ENCODE measurements at places on chromosomes 6 and 20.

DNA sequence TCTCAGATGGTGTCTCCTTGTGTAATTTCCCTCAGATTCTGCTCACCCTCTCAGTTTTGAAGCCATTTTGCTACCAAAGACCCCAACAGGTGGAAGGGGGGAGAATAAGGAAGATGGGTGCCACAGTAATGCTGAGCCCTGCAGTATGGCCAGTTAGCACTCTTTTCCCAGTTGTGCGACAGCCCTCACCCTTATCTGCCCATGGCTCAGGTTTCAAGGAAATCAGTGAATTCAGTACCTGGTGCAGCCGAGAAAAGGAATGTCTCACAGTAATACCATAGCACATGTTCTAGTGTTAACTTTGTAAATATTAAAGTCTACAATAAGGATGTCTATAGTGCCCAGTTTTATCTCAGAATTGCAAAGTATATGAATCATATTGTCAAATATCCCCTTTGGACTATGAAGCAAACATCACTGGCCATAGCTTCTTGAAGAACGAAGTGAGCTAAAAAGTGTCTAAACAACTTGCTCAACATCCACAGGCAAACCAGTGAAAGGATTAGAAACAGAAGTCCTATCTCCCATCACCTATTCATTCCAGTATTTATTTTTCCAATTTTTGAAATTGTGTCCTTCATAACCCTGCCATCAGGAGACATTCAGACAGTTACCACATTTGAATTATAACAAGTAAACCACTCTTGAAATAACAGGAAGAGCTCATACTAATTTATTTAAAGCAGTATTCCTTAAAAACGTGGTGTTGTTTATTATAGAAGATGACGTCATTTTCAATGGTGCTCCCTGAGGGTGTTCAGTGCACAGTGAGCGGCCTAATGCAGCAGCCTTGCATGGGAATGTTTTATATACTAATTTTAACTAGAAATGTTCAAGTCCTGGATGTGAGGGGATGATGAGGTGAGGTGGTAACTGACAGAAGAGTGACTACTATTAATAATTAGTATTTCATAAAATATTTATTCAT lies 366.2 kb downstream of the TFAP2A start:
- DNase-seq: no peak

GRCh38 chr6:168858926-168859325 lies 394.7 kb downstream of the THBS2 start:
- DNase-seq: no peak

- no peak for DNase-seq
Measured at GRCh38 chr6:110687326-110687725, 127.9 kb downstream of the CDK19 start.

- no peak for DNase-seq
Measured at GRCh38 chr6:79184086-79184485, 50.4 kb downstream of the HMGN3 start.

DNA sequence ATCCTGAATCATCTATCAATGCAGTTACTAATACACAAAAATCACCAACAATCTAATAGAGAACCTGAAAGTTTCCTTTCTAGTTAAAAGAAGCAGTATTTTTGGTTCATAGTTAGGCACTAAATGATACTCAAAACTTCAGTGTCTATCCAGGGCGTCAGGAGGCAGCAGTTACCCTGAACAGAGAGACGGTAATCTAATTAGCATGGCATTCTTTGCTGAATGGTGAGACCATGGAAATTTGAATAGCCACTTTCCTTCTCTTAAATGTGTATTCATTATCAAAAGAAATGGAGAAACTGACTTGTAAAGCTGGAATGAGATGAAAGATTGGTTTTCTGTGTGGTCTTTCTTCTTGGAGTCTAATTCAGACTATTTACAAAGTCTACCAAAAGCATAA lies 146.6 kb upstream of the BMP5 start:
- no peak for DNase-seq

GRCh38 chr20:10560686-10561085 lies 113.1 kb downstream of the JAG1 start:
- DNase-seq: no peak

- DNase-seq: no peak
Measured at GRCh38 chr6:118903138-118903537, 9.2 kb downstream of the ASF1A start.

DNA sequence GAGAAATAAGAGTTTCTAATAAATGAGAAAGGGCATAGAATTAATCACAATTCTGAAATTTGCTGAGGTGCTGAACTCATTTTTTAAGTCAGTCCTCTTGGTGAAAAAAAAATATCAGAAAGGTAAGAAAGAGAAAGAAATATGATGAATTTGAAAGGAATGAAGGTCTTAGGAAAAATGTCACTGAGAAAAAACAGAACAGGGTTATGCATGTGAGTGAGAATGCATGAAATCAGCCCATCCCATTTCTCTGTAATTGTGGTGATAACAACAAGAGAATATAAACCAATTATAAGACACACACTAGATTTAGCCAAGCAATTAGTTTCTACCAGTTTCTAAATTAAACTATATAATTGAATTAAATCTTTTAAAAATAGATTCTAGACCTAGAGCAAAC lies 138.9 kb downstream of the TBX18 start:
- no peak for DNase-seq

DNA sequence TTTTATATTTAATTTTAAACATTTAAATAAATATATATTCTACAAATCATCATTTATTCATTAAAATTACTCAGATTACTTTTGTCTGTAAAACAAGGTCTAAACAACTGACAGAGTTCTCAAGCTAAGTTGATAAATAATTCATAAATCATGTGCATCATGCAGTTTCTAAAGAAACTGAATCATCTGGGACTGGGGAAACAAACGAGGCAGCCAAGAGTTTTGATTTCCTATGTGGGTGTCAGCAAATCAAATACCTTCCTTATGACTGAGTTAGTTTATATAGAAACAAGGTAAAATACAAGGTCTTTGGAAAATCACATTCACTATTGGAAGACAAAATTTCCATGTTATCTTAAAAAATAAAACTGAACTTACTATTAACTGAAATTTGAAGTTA lies 149.9 kb upstream of the BEND6 start:
- peak; percentile 48 for DNase-seq

DNA sequence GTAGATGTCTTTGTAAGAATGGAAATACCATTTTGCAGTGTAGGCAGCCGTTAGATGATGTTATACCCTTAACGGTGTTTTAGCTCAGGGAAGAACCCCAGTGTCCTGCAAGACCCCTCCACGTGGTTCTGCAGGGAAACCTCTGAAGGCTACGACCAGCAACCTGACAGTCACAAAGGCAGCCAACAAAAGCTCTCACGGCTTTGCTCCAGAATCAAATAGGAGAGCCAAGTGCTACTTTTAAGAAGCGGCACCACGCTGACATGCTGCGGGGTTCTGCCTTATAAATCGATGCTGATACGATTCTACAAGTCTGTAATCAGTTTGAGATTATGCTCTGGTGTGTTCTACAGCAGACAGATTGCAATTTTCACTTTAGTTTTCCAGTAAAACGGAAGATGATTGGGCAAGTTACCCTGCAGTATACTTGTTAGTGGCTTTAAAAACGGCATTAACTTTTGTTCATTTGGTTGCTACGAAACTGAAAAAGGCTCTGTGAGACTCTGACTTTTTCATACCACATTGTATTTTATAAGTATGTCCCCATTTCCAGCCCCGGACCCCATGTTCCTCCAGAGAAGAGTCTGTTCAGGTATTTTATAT lies 312.9 kb downstream of the SAMD5 start:
- DNase-seq: no peak

- DNase-seq: peak; percentile 21
Measured at GRCh38 chr6:15527838-15528617, 134.8 kb downstream of the DTNBP1 start.

GRCh38 chr6:138645976-138646640 lies 127.5 kb upstream of the CCDC28A start:
- DNase-seq: peak; percentile 7

DNA sequence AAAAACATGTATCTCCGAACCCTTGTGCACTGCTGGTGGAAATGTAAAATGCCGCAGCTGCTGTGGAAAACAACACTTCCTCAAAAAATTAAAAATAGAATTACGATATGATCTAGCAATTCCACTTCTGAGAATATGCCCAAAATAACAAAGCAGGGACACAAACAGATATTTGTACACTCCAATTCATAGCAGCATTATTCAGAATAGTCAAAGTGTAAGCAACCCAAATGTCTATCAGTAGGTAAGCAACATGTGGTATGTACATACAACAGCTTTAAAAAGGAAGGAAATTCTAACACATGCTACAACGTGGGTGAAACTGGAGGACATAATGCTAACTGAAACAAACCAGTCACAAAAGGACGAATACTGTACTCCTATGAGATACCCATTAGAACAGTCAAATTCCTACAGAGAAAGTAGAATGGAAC lies 5.7 kb upstream of the RAB5IF start:
- DNase-seq: no peak

- DNase-seq: no peak
Measured at GRCh38 chr6:129662406-129662766, 47.6 kb downstream of the ARHGAP18 start.

GRCh38 chr6:76876922-76877553 lies 586.3 kb downstream of the HTR1B start:
- no peak for DNase-seq

GRCh38 chr6:36248980-36249379 lies 20.9 kb upstream of the PNPLA1 start:
- DNase-seq: no peak

GRCh38 chr6:108502832-108503231 lies 57.9 kb upstream of the FOXO3 start:
- no peak for DNase-seq

DNA sequence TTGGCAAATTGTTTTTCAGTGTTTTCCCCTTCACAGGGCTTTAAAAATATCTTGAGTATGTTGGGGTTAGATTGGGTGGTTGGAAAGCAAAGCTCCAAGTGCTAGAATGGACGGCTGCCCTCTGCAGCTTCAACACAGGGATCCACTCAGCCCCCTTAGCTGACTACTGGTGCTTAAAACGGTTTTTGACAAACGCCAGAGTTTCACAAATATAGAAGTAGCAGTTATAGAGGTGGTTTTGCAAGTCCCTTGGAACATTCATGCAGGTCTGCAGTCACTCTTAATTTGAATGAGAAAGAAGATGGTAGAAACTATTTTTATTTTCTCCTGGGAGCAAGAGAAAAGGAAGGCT lies 175.9 kb downstream of the ARID1B start:
- no peak for DNase-seq

GRCh38 chr6:31652925-31653724 lies 664 bp upstream of the BAG6 start:
- DNase-seq: peak; percentile 90

- DNase-seq: peak; percentile 88
Measured at GRCh38 chr20:19889011-19889953, 127.9 kb upstream of the NAA20 start.

DNA sequence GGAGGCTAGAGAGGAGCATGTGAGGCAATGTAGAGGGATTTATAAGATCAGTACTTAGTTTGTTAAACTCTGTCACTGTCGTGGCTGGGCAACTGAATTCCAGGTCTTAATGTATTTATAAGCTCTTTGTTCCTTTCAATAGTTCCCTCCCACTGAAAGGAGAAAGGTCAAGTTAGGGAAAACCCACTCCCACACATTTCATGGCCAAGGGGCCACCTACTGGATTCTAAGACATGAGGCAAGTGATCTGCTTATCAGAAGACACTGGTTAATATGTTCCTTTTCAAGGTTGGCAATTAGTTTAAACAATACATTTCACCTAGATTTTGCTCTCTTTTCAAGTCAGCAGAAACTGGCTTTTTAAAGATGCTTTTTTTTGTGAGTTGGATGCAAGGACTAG lies 5.4 kb upstream of the GSTA5 start:
- no peak for DNase-seq

- no peak for DNase-seq
Measured at GRCh38 chr20:45020236-45020886, 54.0 kb downstream of the STK4 start.

- DNase-seq: no peak
Measured at GRCh38 chr6:47237196-47237595, 72.5 kb downstream of the TNFRSF21 start.

DNA sequence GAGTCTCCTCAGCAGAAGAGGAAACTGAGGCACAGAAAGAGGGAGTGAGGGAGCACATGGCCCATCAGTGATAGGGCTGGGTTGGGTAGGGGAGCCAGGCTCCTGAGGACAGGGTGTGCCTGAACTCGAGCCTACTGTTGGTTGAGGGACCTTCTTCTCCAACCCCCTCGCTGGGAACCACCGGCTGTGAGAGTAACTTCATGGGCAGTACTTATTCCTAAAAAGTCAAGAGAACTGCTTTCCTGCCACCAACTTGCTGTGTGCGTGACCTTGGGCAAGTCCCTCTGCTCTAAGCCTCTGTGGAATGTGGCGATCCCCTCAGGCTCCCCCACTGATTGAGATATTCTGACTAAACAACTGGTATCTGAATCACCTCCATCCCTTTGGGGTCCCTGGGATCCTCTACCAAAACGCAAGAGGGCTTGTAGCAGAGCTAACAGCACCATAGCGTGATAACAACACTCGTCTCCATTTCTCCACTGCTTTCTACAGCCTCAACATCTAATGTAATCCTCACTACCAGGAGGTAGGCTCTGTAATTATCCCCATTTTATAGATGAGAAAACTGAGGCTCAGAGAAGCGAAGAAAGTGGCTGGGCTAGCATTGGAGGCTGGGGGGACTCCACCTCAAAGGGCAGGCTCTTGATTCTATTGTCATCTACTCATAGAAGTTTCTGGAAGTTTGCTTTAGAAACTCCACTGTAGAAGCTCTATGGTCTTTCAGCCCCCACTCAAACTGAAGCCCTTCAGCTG lies 76.0 kb downstream of the JPH2 start:
- DNase-seq: no peak

- DNase-seq: no peak
Measured at GRCh38 chr6:160162030-160162566, 40.5 kb downstream of the SLC22A1 start.

GRCh38 chr20:12414446-12415274 lies 497.0 kb downstream of the BTBD3 start:
- DNase-seq: peak; percentile 2

GRCh38 chr6:84422380-84422968 lies 195.0 kb upstream of the CEP162 start:
- no peak for DNase-seq

DNA sequence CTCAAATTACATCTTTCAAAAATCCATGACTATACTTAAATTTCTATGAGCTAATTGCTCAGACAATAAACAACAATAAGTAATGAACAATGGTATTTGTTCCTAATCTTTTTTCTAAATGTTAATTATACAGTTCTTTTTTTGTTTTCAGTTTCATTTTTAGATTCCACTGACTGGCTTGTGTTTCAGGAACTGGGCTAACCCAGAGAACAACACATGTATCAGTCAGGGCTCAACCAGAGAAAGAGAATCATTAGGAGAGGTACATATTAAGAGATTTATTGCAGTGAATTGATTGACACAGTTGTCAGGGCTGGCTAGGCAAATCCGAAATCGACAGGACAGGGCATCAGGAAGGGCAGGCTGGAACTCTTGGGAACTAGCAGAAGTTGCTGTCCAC lies 182.8 kb downstream of the GRM1 start:
- DNase-seq: no peak

GRCh38 chr6:27213544-27214125 lies 33.9 kb upstream of the PRSS16 start:
- no peak for DNase-seq

GRCh38 chr20:38692436-38693411 lies 31.6 kb upstream of the SLC32A1 start:
- peak; percentile 45 for DNase-seq

Measured in AG08395 (cell line).